ENCODE measurements at places on chromosomes 16 and 17.

DNA sequence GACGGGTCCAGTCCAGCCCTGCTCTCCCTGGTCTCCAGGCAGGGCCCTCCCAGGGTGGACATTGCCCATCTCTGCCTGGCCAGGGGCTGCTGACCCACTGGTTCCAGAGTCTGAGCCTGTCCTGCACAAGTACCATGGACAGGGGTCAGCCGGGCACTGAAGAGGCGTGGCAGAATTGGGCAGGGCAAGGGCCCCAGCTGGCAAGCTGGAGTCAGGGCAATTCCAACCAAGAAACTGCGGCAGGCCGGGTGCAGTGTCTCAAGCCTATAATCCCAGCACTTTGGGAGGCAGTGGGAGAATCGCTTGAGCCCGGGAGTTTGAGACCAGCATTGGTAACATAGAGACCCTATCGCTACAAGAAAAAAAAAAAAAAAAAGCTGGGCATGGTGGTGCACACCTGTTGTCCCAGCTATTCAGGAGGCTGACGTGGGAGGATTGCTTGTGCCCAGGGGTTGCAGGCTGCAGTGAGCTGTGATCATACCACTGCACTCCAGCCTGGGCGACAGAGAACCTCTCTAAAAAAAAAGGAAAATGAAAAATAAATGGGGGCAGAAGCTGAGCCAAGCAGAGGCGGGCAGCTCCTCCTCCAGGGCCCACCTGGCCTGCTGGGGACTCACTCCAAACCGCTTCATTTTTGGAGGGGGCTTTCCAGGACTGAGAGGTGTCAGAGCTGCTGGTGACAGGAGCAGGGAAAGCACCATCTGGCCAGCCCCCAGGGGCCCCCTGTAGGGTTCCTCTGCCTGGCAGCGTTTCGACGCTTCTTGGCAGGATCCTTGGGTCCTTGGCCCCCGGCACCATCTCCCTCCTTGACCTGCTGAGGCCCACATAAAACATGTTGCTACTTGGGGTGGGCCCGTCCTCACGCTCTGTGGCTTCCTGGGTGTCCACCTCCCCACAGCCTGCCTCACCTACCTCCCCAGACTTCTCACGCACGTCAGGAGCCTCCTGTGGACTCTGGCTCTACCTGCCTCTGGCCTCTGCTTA, 2.9 kb upstream of the MAFG start:
- DNase-seq = no peak

DNA sequence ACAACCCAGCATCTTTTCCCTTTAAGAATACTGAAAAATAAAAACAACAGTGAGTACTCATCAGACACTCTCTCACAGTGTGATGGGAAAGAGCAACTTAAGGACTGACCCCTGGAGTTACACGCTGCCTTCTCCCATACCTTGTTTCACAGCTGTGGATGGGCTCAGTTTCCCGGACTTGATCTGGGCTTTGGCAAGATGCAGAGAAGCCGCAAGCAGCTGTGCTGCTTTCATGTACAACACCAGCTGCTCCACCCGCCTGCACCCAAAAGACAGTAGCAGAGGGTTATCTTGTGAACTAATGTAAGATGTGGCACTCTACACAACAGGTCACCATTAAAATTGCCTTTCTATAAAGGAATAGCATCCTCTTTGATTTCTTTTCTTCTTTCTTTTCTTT, 32.7 kb upstream of the ALDH3A1 start:
- no peak for DNase-seq

DNA sequence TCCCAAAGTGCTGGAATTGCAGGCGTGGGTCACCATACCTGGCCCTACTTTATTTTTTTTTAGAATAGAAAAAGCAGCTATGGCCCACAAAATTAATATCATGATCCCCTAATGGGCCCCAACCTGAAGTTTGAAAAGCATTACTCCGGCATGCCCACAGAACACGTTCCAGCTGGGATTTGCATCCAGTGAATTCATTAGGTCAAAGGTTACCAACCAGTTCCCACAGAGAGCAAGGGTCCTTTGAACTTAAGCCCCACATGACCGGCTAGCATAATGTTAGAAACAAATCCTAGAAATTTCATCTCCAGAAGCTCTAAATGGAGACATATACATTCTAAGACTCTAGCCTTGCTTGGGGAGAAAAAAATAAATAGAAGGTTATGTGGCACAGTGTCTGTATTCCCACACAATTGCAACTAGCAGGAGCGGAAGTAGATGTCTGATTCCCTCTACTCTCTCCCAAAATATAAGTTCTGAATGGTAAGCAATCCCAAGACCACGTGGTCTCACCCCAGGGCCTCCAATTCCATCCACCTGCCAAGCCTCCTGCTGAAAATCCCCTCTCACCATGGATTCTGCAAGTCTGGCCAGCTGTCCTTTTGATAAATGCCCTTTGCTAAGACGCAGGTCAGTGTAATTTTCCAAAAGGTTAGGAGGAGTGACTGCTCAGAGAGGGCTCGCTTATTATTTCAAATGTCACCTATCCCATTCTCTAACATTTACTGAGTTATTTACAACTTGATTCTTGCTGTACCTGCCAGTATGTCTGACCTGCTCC, 395.8 kb downstream of the NPIPA8 start:
- DNase-seq = no peak

- no peak for DNase-seq
Observed at GRCh38 chr16:85395207-85395912, 217.8 kb upstream of the GSE1 start.

- DNase-seq = no peak
Observed at GRCh38 chr17:72953621-72954020, 138.9 kb downstream of the SLC39A11 start.

DNA sequence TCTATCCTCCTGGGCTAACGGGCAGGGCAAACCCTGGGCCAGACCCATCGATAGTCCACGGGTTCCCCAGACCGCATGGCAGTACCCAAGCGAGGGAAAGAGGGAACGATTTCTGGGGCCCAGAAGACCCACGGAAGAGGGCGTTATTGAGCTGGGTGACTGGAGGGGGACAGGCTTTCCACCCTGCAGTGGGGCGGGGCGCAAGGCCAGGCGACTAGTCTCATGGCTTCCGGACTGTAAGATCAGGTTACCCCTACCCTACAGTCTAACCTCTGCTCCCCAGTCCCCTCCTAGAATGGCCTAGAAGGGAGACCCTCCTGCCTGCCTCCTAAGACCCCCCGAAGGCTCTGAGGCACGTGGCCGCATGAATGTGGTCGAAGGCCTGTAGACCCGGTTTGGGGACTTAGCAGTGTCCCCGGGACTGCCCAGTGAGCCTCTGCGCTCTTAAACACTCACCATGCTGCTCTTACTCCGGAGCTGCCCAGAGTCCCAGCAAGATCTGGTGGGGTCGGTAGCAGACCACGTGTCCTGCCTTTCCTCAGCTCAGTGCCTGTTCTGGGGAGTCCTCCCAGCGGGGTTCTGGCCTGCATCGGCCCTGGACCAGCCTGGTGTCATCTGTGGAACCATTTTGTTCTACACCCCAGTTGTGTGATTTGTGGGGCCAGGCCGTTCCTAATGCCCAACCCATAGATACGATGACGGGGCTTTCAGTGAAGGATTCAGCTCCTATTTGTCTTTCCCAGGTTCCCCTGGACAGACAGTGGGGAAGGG, 13.2 kb upstream of the AURKB start:
- peak; percentile 29 for DNase-seq

DNA sequence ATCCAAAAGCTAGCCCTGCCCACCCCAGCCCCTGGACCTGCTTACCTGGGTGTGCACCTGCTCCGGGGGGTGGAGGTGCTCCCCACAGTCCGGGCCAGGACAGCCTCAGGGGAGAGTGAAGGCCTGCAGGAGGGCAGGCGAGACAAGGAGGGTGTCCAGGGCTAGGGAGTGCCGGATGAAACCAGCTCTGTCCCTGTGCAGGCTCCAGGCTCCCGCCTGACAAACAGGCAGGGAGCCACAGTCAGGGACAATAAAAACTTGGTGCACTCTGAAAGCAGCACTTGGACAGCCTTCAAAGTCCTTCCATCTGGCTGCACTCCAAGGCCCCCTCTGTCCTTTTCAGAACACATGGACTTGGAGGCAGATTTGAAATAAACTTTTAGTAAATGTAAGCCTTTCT, 3.9 kb downstream of the PAQR4 start:
- no peak for DNase-seq

GRCh38 chr17:13474073-13474800, 127.5 kb downstream of the HS3ST3A1 start:
- no peak for DNase-seq

GRCh38 chr17:7552621-7553051, 3.8 kb downstream of the TNFSF12 start:
- DNase-seq = no peak

DNA sequence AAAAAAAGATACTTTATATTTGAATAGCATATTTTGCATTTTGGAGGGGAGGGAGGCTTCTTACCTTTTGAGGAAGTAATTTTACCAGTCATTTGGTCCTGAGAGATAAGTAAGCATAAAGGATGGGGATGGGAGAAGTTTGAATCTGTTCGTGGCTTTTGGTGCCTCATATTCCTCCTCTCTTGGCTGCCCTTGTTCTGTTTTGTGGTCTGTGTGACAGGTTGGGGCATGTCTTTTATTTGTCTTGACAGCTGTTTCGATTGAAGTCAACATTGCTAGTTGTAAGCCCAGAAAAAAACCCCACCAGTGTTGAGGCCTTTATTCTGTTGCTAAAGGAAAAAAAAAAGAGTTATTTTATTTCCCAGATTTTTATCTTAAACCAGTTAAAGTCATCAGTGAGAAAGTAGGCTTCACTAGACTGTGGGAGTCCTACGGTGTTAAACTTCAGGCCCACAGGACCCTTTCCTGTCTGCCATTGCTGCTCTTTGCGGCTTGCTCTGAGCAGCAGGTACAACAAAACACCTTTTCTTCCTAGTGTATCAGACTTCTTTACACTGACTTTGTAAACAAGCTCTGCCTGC, 11.4 kb downstream of the SLC7A6 start:
- no peak for DNase-seq

DNA sequence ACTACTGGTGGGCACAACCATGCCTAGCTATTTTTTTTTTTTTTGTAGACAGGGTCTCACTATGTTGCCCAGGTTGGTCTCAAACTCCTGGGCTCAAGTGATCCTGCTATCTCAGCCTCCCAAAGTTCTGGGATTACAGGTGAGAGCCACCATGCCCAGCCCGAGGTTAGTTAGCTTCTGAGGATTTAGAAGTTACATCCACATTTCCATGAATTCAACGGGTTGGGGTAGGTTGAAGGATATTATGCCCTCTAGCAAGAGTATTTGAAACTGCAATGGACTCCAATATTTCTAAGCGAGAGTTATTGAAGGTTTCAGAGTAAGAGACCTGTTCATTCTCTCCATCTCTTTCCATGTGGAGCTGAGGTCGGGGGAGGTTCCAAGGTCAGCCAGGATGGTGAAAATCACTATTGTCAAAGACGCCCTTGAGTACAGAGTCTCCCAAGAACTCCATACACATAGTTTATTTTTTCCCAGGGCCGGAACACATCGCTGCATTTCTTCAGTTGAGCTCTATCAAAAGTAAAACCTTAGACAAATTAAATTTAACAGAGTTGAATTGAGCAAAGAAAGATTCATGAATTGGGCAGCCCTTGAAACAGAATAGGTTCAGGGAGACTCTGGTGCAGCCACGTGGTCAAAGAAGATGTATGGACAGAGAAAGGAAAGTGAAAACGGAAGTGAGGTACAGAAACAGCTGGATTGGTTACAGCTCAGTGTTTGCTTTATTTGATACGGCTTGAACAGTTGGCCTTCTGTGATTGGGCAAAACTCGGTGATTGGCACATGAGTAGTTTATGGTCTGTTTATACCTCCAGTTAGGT, 19.0 kb upstream of the ITPRIPL2 start:
- DNase-seq = no peak

- DNase-seq = no peak
Observed at GRCh38 chr17:7166873-7167272, 12.3 kb downstream of the ASGR1 start.

- DNase-seq = no peak
Observed at GRCh38 chr16:50991436-50991835, 159.6 kb downstream of the SALL1 start.

GRCh38 chr16:49964973-49965372, 60.1 kb upstream of the CNEP1R1 start:
- no peak for DNase-seq

DNA sequence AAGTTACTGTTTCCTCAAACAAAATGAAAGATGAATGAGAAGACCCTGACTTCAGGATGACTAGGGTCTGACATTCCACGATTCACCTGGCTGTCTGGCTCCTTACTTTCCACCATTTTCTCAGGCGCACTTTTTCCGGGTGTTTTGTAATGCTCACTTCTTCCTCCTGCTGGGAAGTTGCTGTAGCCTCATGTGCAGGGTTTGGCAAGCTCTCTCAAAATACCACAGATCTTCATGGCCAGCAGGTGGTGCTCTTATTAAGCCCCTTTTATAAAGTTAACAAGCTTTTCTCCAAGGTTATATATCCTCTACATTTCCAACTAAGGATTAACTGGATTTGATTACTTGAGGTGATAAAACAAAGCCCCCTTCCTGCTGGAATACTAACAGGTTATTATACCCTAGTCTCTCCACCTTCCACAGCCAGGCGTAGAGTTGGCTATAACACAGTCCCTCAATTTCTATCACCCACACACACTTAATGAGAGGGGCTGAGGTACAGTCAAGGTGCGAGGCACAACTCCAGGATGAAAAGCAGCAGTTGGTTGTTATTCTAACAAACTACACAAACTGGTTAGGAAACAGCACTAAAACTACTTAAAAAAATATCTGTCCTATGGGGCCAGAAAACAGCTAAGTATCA, 45.4 kb downstream of the STH start:
- no peak for DNase-seq

- DNase-seq = no peak
Observed at GRCh38 chr17:65527381-65527780, 34.1 kb downstream of the AXIN2 start.

DNA sequence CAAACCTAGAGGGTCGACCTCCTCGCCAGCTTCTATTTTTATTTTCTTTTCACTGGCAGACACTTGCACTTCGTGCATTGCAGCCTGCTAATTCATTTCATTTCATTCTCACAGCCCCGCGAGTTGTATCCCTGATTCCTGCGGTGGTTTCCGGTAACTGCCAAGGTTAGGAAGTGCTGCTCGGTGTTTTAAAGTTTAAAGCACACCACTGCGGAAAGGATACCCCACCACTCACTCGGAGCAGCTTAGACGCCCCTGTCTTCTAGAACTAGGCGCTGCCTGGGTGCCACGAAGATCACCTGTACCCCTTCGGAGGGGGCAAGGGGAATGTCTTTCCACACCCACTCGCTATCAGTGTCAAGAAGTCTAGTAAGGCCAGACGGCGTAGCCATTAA, 509 bp downstream of the CNEP1R1 start:
- DNase-seq = peak; percentile 3

GRCh38 chr17:2406903-2407790, 6.3 kb upstream of the MNT start:
- no peak for DNase-seq

GRCh38 chr16:1645914-1646525, 32.1 kb upstream of the JPT2 start:
- peak; percentile 15 for DNase-seq

DNA sequence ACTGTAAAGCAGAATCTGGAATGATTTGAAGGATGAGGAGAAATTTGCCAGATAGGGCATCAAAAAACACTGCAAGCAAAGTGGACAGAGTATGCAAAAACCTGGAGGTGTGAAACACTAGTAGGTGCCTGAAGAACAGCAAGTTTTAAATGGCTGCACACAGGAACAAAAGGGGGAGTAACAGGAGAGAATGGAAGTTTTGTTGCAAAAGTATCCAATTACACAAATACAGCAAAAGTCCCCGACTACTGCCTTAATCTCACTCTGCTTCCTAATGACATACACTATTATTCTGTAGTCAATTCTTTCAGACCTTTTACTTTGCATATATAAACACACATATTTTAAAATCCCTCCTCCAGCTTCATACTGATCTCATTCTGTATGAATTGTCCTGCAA, 1.5 kb downstream of the HEATR6 start:
- DNase-seq = no peak

GRCh38 chr16:23941963-23942564, 106.3 kb downstream of the PRKCB start:
- DNase-seq = no peak

- no peak for DNase-seq
Observed at GRCh38 chr16:22369221-22369811, 5.1 kb downstream of the CDR2 start.
